Activated naive CD8-positive, alpha-beta T cell treated with anti-CD3 and anti-CD28 coated beads for 36 hours (primary cell): ENCODE measurements at places on chromosomes 16 and 17. TPM values are rescaled to one million over a fixed set of nuclear protein-coding genes. Genes with fewer than 3 reads are reported as not detected.
A peak's percentile ranks its signal among the peaks of the same experiment; 100 is the strongest.

The CDH16 gene
- not detected for total RNA-seq

The HEATR9 gene
- not detected for total RNA-seq

The GPR179 gene
- 0.23 TPM for total RNA-seq

GRCh38 chr16:4924593-4925292 is 12.2 kb downstream of the PPL start:
- no peak for DNase-seq

- DNase-seq: no peak
Observed at GRCh38 chr16:12449374-12449773, 354.3 kb downstream of the CPPED1 start.

- no peak for DNase-seq
Observed at GRCh38 chr16:27452569-27453493, 50.9 kb downstream of the IL21R start.

DNA sequence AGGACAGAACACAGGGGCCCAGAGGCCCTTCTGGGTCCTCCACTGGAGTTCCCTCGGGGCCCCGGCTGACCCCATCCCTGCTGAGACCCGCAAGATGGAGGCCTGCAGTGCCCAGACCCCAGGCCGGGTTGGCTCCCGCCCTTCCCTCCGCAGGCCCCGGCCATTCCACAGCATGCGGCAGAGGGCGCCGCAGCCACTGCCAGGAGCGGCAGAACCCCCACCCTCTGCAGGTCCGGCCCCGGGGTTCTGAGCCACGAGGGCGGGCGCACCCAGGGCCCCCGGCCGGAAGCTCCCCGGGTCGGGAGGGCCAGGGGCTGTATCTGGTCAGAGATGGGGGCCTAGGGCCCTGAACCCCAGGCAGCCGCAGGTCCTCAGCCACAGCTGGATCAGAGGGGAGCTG is 2.4 kb upstream of the PERCC1 start:
- peak; percentile 72 for DNase-seq

DNA sequence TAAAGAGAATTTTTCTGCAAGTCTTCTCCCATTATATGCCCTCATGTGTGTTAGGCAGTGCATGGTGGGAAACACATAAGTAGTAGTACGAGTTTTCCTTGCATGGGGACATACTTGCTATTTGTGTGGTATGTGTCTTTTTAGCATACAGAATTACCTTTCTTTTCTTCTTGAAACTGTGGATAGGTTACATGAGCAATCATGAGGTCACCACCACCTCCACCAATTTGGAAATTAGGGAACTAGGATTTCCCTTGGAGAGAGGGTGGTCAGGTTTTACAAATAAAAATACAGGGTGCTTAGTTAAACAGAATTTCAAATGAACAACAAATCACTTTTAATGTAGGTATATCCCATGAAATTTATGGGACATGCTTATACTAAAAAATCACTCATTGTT is 16.3 kb upstream of the AMZ2 start:
- DNase-seq: no peak

DNA sequence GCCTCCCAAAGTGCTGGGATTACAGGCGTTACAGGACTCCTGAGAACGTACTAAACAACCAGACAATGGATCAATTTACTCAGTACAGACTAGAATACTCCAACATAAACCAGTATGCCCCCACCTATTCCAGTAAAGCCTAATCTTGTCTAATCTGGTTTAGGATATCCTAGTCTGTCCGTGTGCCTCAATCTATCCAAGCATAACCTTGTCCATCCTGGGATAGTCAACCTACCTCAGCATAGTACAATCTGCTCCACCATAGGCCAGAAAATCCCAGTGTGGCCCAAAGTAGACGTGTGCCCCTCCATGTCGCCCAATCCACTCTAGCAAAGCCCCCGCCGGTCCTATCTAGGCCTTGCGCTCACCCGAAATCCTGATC is 625 bp downstream of the DVL2 start:
- no peak for DNase-seq

DNA sequence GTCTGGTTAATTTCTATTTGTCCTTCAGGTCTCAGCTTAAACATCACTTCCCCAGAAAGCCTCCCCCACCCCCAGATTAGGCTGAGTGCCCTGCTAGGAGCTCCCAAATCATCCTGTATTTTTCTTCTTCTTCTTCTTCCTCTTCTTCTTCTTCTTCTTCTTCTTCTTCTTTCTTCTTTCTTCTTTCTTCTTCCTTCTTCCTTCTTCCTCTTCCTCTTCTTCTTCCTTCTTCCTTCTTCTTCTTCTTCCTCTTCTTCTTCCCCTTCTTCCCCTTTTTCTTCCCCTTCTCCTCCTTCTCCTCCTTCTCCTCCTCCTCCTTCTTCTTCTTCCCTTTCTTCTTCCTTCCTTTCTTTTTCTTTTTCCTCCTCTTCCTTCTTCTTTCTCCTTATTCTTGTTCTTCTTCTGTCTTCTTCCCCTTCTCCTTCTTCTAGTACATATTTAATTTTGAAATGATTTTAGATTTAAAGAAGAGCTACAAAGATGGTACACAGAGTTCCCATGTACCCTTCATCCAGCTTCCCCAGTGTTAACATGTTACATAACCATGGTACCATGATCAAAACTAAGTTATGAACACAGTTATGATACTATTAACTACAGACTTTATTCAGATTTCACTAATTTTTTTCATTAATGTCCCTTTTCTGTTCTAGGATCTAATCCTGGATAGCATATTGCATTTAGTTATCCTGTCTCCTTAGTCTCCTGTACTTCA is 27.1 kb upstream of the DHX40 start:
- DNase-seq: no peak
